Astrocyte of the spinal cord (primary cell): ENCODE measurements at places on chromosomes 6 and 20.

GRCh38 chr6:105986998-105987397, 99.1 kb upstream of the PRDM1 start:
- DNase-seq, result no peak

- DNase-seq, result no peak
These were observed 76.9 kb upstream of the MAFB start for GRCh38 chr20:40765814-40766480.

DNA sequence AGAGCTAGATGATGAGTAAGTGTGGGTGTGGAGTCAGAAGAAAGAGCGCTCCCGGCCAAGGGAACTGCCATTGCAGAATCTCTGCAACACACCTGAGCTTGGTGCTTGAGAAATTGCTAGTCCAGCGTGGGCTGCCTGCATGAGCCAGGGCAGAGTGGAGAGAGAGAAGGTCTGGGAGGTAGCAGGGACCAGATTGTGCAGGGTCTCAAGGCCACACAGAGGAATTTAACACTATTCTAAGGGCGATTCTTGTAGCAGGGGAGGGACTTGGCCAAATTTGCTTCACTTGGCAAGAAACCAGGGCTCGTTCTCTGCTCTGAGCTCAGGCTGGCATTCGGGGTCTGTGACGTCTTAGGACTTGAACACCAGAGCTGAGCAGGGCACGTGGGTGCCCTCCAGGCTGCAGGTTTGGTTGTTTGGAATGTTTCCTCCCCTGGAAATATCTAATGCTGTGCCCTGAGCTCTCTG, 53.5 kb downstream of the BCAS4 start:
- peak; percentile 16 for DNase-seq

- DNase-seq, result peak; percentile 29
These were observed 16.4 kb upstream of the KIF25 start for GRCh38 chr6:167980911-167981580.

DNA sequence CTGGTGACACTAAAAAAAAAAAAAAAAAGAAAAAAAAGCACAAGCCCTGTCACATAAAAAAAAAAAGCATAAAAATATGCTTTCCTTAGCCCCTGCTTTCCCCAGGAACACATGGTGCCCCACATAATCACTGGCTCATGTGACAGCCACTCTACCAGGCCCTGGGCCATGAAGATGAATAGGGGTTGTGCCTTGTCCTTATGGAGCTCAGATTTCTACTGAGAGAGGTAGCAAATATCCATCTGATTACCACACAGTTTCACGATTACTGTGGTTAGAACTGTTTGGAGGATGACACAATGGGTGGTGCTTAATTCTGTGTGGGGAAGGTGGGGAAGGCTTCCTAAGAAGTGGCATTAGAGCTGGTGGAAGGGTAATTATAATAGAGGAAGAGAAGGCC, 9.3 kb downstream of the RAET1E start:
- DNase-seq, result no peak

DNA sequence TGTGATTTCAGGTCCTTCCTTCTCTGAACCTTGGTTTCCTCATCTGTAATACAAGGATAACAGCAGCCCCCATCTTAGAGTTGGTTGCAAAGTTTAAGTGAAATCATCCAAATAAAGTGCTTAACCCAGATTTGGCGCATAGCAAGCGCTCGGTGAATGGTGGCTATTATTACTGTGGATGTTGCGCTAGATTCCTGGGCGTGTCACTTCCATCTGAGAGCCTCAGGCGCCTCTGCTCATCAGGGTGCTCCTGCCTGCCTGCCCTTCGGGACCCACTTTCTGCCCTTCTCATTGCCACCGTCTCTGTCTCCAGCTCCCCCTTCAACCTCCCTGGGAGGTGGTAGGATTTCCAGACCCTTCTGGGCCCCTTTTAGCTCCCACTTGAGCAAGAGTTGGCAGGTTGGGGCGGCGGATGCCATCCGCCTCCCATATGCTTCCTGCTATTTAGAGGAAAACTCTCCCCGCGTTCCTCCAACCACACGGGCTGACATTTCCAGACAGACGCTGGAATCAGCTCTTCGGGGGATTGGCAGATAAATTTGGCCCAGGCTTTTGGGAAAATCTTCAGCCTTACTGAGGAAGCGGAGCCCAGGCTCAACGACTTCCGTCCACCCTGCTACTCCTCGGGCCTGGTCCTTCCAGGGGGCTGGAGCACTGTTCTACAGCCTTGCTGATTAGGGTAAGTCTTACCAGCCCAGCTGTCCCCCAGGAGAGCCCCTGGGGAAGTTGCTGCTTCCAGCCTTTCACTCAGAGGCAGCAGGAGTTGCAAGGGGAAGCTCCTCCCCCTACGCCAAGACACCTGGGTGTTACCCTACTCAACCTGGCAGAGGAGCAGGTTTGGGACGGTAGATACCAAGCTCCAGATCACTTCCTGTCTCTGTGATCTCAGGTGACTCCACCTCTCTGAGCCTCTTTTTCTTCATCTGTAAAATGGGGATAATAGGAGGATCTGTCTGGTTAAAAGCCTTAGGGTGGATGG, 71.5 kb downstream of the DLGAP4 start:
- no peak for DNase-seq

DNA sequence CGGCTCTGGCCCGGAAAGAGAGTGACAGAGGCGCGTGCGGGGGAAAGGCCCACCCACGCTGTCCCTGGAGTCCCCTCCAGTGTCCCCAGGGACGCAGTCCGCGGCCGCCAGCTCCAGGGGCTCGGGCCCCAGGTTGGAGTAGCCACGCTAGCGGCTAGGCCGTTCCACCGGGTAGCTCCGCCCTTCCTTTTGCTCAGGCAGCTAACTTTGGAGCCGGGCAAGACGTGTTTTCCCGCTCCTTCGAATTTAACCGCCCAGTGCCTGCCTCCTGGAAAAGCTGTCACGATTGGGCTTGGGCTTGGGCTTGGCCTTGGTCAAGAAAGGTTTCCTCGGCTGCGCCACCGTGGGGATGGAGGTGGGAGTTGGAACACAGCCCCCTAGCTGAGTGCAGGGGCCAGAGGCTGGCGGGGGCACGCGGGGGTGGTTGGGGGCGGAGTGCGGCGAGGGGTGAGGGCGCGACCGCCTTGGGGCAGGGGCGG, 4.7 kb downstream of the LINC00237 start:
- DNase-seq, result no peak

GRCh38 chr6:39686976-39687375, 38.2 kb downstream of the KIF6 start:
- DNase-seq, result no peak

DNA sequence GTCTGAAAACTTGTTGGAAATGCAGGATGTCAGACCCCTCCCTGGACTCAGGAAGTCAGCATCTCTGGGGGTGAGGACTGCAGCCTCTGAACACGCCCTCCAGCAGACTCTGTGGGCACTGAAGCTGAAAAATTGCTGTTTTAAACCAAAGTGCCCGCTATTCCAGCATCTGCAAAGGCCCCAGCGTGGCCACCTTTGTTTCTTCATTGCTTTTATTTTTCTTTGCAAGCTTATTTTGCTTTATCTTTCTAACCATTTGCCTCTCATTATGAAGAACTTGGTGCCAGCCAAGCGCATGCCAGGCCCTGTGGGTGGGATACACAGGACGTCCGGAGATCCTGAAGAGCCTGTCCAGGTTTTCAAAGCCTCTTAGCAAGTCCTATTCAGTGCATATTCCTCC, 203.9 kb upstream of the CST7 start:
- DNase-seq, result no peak

DNA sequence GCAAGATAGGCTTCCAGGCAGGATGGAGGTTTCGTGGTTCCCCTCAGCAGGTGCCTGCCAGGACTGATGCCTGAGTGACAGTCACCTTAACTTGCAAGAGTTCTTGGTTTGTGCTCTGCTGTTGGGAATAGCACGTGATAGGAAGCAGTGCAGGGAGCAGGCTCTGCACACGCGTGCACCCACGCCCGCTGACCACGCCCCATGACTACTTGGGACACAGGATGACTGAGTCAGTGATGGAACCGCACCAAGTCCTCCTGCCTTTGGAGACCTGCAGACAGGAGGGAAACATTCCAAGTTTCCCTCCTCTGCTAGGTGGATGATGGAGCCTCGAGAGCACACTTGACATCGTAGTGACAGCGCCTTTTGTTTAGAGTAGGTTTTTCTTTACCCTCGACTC, 164.2 kb downstream of the DTNBP1 start:
- DNase-seq, result no peak

DNA sequence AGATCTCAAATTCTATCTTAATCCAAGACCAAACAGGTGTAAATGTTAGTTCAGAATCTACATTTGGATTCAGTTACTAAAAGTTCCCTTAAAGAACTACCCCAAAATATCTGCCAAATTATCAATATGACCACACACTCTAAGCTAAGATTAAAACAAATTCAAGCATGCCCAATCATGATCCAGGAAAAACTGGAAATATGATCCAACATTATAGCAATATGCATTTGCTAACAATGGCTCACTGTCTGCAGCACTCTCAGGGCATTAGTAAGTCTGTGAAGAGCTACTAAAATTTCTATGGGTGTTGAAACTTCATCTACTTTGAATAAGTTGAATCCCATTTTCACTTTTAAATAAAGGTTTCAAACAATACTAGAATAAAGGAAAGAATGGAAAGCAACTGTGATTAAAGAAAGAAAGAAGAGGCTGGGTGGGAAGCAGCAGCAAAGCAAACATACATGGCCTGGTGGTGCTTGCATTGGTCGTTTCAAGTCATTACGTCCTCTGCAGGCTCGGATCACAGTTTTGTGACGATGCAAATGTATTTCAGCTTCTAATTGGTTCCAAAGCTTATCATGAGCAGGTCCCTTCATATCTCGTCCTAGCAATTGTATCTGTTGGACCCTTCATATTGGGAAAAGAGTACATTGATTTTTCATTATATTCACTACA, 29.2 kb downstream of the GOPC start:
- no peak for DNase-seq

DNA sequence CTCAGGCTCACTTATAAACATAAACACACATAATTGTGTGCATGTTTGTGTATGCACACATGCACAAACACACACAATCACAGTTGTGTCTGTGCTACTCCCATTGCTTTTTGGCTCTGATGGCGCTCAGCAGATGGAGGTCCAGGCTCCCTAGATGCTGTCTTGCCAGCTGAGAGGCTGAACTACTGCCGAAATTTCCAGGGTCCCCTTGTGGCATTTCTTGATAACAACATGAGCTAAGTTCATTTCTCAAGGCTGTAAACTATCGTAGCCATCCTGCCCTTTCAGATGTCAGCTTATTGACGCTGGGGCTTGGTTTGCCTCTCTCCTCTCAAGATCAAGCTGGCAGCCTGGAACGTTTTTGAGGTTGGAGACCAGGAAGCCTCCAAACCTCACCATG, 313.9 kb upstream of the RNF24 start:
- DNase-seq, result no peak

DNA sequence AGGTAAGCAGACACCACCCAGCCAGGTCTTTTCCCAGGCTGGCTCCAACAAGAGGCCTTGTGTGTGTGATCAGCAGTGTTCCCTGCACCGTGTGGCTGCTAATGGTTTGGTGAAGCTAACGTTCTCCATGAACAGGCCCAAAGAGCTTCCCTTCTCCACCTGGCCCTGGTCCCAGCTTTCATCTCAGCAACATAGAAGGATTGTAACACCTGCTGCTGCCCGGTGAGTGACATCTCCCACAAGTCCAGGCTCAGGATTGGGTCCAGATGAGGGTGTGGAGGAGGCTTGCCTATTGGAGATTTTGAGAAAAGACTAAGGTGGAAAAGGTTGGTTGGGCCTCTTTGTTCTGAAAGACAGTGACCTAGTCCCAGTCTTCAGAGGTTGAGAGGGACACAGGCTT, 89.6 kb downstream of the TMEM242 start:
- no peak for DNase-seq

DNA sequence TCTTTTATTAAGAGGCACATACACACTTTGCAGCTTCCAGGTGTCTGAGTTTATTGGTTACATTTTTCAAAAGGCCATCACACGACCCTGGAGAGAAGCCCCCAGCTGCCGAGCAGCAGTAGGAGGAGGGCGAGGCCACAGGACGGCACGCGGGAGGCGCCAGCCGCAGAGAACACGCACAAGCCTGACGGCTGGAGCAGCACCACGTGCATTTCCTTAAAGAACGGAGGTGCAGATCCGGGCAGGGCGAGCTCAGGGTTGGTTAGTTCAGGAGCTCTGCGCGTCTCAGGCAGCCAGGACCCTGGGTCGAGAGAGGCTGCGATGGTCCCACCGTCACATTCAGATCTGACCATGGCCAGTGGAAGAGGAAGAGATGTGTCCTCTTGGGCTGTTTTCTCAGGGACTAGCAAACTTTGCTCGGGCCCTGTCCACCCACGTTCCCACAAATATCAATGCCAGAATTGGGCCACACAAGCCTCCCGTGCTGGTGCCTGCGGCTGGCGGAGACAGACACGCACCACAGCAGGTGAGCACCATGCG, 121.4 kb upstream of the AFDN start:
- no peak for DNase-seq

GRCh38 chr20:31829731-31830130, 10.6 kb downstream of the MYLK2 start:
- no peak for DNase-seq

DNA sequence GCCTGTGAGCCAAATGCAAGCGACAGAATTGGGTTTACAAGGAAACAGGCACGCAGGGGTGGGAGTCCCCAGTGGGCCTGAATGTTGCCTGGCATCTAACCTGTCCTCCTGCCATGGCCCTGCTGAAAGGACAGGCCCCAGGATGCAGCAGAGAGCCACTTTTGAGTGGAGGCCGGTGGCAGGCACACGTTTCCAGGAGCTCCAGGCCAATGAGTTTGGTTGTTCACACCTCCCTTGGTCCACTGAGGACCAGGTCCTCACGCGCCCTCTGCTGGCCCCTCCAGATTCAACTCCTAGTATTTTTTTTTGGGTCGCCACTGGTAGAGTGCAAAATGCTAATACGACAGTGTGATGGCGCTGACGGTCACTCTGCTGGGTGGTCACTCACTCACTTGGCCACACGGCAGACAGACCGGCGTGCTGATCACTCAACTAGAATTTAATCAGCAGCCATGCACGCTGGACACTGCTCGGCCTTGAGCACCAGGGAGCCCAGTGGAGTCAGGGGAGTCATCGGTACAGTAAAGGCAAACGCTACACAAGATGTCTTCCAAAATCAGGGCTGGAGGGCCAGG, 81.7 kb upstream of the NFATC2 start:
- peak; percentile 69 for DNase-seq
